ENCODE measurements at places on chromosomes 3 and 15.
A peak's percentile ranks its signal among the peaks of the same experiment; 100 is the strongest.

- no peak for DNase-seq
These were observed 213.8 kb downstream of the THSD4 start for GRCh38 chr15:71329041-71329440.

GRCh38 chr3:73669260-73669659 is 44.5 kb upstream of the PDZRN3 start:
- no peak for DNase-seq

DNA sequence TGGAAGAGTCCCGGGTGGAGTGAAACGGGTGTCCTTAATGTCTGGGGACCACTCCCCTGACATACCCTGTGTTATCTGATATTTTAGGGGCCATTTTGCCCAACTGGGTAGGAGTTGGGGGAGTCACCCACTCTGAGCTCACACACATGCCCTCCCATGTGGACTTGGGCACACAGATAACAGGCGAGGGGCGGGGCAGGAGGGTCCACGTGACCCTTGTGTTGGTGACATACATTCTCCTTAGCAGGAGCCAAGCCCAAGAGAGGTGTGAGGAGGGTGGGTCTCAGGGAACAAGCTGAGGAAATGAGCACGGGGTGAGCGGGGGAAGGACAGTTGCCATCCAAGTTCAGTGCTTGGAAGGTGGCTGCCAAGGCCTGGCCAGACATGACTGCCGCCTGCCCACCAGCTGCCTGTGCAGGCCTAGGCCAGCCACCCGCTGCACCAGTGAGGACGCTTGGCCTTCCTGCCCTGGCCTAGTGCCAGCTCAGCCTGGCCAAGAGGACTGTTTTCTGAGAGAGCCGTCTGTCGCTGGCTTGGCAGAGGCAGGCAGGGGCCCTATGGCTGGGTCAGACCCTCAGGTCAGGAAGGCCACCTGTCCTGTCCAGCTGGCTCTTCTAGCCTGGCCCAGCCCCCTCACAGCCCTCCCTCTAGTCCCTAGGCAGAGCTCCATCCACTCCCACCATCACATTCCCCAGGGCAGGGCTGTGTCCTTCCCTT is 31.3 kb upstream of the TMEM115 start:
- no peak for DNase-seq

GRCh38 chr3:45084820-45085816 is 59.0 kb downstream of the CLEC3B start:
- DNase-seq, result no peak

GRCh38 chr3:30944124-30944523 is 49.7 kb upstream of the GADL1 start:
- DNase-seq, result no peak

DNA sequence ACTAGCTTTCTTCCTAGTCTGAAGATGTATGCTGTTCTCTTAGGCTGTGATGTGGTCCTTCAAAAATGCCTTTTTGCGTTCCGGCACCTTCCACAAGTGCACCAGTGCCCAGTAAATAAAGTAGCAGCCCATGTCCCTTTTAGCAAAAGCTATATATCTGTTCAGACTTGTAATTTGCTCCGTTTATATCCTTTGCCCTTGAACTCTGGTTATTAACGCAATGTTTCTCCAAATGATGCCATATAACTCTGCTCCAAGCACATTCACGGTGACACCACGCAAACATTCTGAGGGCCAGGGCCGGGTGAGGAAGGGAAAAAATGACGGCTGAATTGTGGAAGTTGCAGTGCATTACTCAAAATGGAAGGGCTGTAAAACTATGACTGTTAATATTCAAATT is 1001.1 kb upstream of the NR2F2 start:
- DNase-seq, result no peak

- no peak for DNase-seq
These were observed 34.4 kb upstream of the LCTL start for GRCh38 chr15:66600240-66600627.

GRCh38 chr3:56363720-56364119 is 104.5 kb downstream of the ERC2 start:
- no peak for DNase-seq

GRCh38 chr3:179179979-179180759 is 32.0 kb downstream of the PIK3CA start:
- DNase-seq, result no peak

GRCh38 chr3:23264413-23264812 is 61.3 kb downstream of the UBE2E2 start:
- no peak for DNase-seq

GRCh38 chr3:62607287-62608029 is 234.1 kb upstream of the FEZF2 start:
- no peak for DNase-seq

GRCh38 chr15:89187301-89187985 is 33.9 kb downstream of the RLBP1 start:
- no peak for DNase-seq

DNA sequence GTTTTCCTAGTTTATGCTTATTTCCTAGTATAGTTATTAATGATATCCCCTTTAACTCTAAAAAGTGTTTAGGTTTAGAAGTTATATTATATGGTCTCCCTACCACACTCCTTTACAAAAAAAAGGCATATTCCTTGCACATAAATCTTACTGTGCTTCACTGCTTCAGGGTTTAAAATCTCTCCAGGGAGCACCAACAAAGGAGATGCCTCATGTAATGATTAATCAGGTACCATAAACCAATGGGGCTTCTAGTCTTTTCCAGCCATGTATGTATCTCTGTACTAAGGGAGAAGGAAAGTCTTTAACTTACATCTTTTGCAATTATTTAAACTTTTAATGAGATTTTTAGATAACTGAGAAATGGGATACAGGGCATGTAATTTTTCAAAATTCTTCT is 91.5 kb upstream of the RBMS3 start:
- no peak for DNase-seq

GRCh38 chr3:52183786-52184445 is 14.0 kb upstream of the ALAS1 start:
- DNase-seq, result no peak

DNA sequence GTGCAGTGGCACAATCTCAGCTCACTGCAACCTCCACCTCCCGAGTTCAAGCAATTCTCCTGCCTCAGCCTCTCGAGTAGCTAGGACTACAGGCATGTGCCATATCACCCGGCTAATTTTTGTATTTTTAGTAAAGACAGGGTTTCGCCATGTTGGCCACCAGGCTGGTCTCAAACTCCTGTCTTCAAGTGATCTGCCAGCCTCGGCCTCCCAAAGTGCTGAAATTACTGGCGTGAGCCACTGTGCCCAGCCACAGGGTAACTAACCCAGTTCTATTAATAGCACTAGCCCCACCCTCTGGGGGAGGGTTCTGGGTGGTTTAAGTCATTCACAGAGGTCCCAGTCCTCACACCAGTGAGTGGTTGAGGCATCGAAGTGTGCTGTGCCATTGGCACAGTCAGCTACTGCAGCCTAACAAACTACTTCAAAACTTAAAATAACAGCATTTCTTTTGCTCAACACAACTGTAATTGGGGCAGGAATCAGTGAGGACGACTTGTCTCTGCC is 44.0 kb downstream of the RHCG start:
- no peak for DNase-seq

- no peak for DNase-seq
These were observed 461.7 kb downstream of the NR2F2 start for GRCh38 chr15:96792216-96792615.

- DNase-seq, result no peak
These were observed 140.4 kb downstream of the GABRB3 start for GRCh38 chr15:26632500-26632899.

DNA sequence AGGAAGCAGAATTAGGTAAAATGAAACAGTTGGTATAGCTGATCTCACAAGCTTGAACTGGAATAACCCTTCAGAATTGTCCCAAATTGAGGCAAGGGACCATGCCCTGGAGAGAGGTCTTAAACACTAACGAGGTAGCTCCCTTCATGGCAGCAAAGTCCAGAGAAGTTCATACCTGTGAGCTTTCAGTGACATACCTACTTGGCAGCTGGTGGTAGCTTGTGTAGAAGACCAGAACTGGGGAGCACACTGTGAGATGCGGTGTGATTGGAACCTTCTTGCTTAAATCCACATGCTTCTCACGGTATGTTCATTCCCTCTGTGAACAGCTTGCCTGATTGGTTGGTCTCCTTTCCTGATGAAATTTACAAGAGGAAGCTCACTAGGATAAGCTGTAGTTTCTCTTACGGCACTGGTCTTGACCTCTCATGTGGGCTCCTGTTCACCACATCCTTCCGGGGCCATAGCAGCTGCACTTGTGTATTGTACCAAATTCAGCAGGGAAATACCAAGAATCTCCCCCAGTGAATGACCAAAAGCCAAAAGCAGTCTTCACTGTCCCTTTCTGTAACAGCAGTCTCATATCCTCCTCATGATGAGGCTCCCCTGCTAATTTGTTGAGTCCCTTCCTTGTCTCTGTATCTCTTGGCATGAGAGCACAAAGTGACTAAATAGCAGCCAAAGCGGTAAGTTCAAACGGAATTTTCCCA is 483.7 kb upstream of the FRG2C start:
- no peak for DNase-seq

DNA sequence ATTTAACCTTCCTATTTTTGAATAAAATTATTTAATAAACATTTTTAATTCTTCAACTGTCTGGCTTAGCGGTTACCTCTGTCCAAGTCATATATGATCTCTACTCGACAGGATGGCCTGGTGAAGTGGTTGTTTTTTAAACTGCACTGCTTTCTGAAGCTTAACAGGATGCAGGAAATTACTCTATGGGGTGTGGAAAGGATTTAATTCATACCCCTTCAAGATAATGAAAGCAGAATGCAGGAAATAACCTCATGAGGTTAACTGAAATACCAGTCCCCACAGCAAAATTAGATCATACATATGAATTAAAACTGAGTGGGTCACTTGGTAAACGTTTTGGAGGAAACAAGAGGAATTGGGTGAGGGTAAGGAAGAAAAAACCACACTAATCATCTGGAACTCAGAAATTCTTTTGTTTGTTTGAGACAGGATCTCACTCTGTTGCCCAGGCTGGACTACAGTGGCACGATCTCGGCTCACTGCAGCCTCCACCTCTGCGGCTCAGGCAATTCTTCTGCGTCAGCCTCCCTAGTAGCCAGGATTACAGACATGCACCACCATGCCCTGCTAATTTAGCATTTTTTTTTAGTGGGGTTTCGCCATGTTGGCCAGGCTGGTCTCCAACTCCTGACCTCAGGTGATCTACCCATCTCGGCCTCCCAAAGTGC is 50.1 kb downstream of the LYSMD4 start:
- no peak for DNase-seq

GRCh38 chr3:7651274-7651673 is 790.4 kb downstream of the GRM7 start:
- DNase-seq, result no peak

DNA sequence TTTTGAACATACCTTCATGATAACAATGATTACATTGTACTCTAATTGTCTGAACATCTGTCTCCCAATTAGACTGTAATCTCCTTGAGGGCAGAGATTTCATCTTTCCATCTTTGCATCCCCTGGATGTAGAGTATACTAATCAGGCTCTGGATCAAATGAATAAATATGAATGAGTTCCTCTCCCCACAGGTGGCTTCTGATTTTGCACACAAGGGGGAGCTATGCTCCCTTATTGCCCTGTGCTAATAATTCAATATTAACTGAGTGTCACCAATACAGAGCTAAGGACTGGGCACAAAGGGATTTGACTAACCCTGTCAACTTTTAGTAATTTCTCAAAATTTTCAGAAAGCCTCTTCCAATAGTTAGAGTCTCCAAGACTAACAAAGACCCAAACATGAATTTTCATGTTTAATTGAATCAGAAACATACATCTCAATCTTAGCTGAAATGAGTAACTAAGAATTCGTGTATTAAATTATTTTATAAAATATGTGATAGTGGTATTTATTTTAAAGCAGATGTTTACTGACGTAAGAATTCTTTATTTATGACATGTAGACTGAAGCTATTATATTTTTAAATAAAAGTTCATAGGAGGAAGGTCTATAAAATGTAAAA is 3.0 kb downstream of the DUOXA1 start:
- peak; percentile 26 for DNase-seq

DNA sequence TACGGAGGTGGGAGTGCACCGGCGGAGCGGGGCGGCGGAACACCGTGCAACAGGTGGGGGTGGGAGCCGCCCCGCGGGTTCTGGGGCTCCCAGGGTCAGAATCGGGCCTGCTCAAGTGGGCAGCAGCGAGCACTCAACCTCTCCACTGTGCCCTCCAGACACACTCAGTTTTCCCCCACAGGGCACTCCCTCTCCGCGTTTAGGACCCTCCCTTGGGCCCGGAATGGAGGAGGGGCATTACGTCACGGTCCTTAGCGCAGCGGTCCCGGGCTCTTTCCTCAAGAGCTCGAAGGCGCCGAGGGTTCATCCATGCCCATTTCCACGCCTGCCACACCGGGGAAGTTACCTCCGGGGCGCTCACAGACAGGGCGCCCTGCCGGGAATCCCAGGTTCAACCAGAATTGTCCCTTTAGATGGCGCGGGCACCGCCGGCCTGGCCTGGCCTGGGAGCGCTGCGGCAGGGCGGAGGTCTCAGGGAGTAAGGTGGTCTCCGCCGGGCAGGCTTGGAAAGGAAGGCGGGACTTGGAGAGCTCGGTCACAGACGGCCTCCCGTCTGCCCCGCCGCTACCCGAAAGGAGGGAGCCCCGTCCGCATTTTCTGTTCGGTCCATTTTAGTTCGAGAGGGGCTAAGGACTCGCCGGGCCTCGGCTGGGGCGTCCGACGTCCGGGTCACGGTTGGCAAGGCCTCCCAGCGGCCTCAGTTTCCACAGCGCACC is 5.1 kb downstream of the RNU6-1 start:
- no peak for DNase-seq

DNA sequence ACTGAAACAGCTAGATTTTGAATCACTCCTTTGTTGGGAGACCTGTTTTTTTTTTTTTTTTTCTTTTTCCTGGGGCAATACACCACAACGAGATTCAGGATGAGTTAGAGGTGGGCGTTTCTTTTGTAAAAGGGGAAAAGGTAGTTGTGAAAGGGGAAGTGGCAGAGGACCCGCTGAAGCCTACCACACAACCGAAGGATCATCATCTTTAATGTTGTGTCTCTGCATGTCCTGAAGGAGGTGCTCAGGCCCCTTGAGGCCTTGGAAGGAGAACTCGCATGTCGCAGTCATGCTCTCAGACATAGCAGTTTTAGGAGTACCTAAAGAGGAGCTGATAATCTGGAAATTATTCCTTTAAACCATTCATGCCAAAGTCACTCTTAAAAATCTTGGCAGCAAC is 137.9 kb upstream of the LRIG1 start:
- DNase-seq, result no peak

DNA sequence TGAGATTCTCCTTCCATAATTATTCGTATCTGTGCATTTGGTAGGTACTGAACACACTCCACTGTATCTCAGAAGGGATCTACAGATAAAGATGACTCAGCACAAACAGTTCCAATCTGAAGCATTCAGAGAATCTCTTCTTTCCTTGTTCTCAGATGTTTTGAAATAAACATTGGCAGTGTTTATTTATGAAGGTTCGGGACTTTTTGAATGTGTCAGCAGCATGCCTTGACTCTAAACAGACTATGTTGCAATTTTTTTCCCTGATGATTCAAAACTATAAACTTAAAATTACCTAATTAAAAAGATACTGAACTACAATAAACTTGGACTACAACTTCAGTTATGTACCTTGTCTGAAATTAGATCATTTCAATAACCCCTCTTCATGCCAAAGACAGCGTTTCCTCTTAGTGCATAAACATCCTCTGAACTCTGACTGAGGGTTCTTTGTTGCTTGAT is 612.9 kb upstream of the TBL1XR1 start:
- no peak for DNase-seq

GRCh38 chr3:86563400-86563970 is 427.5 kb downstream of the VGLL3 start:
- DNase-seq, result peak; percentile 6

- no peak for DNase-seq
These were observed 10.6 kb upstream of the TM4SF1 start for GRCh38 chr3:149388001-149388440.
